A549 treated with CORT108297 at 1 μM for 4 hours (cell line): ENCODE measurements at places on chromosomes 5 and 9. TPM values are rescaled to one million over a fixed set of nuclear protein-coding genes. Genes with fewer than 3 reads are reported as not detected.

Gene MEIKIN
- not detected in 5 replicates for total RNA-seq

Gene PPP1R2B
- total RNA-seq, result 0.06 to 0.22 TPM (median 0.09 TPM) in 5 replicates

Gene PDE6A
- total RNA-seq, result 0.13 to 0.21 TPM (median 0.13 TPM) in 5 replicates

Gene DDX4
- total RNA-seq, result not detected in 5 replicates

Gene PFN3
- total RNA-seq, result not detected in 5 replicates

Gene NTNG2
- total RNA-seq, result 1.6 to 2.4 TPM (median 1.9 TPM) in 5 replicates

Gene RNF14
- 43.4 to 60.2 TPM (median 51.8 TPM) in 5 replicates for total RNA-seq
